ENCODE measurements at places on chromosomes 12 and 14. TPM values are rescaled to one million over a fixed set of nuclear protein-coding genes. Genes with fewer than 3 reads are reported as not detected.

PZP gene
- not detected for total RNA-seq

- DNase-seq: no peak
These were observed 2.9 kb downstream of the RILPL2 start for GRCh38 chr12:123433615-123434014.

GRCh38 chr12:14454098-14454907, 88.8 kb downstream of the ATF7IP start:
- peak; percentile 32 for DNase-seq

DNA sequence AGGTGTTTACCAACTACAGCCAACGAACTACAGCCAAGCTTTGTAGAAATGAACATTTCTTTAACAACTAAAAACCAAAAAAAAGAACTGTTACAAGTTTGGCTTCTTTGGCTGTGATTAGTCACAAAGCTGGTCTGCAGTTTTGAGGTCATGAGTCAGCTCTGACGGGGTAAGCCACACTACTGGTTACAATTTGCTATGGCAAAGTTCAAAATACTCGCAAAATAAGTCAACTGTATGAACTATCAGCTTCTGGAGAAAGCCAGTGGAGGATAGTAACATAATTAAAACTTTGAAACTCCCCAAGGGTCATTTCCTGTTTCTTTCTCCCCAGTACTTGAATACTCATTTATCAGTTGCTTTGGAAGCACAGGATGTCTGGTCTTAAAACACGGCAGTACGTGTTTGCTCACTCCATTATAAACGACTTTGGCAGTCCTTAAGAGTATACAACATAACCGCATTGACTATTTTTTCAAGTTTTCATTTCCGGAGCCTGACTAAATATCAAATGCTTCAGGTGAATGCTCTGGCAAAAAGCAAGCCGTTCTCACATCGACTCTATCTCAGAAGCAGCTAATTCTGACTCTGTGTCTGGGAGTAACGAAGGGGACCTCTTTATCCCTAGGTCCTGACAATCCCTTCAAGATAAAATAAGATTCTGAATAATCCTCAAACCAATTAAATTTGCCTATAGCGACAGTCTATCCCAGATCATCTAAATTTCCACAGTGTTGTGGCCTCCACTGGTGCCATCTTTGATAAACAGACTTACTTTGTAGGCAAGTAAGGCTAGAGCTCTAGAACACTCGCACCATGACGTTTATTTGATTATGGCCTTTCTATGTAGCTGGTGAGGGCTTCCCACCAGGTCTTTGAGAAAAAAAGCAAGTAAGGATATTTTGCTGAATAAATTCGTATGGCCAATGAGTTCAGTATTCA, 10.6 kb downstream of the PHLDA1 start:
- peak; percentile 97 for DNase-seq

VCPKMT gene
- total RNA-seq: 8.3 TPM

DNA sequence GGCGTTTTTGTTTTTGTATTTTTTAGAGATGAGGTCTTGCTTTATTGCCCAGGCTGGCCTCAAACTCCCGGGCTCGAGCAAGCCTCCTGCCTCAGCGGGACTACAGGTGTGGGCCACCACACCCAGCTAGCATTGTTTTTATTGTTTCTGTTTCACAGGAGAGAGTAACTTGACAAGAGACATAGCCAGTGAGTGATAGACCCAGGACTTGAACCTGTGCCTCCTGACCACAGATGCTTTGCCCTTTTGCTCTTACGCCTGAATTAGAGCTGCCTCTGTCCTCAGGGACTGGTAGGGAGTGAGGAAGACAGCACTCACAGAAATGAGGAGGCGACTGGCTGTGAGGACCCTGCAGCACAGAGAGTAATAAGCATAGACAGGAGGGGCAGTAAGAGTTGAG, 2.3 kb downstream of the EVL start:
- no peak for DNase-seq

NDUFA12 gene
- total RNA-seq: 163 TPM

STAC3 gene
- 0.59 TPM for total RNA-seq

- peak; percentile 36 for DNase-seq
These were observed 934.9 kb downstream of the LRFN5 start for GRCh38 chr14:42541535-42542001.

- DNase-seq: no peak
These were observed 83.0 kb downstream of the HEATR5A start for GRCh38 chr14:31337331-31337730.

- DNase-seq: no peak
These were observed 264.7 kb downstream of the RAD51B start for GRCh38 chr14:68084256-68084655.

TTC8 gene
- 20.3 TPM for total RNA-seq

WIF1 gene
- total RNA-seq: not detected

DNA sequence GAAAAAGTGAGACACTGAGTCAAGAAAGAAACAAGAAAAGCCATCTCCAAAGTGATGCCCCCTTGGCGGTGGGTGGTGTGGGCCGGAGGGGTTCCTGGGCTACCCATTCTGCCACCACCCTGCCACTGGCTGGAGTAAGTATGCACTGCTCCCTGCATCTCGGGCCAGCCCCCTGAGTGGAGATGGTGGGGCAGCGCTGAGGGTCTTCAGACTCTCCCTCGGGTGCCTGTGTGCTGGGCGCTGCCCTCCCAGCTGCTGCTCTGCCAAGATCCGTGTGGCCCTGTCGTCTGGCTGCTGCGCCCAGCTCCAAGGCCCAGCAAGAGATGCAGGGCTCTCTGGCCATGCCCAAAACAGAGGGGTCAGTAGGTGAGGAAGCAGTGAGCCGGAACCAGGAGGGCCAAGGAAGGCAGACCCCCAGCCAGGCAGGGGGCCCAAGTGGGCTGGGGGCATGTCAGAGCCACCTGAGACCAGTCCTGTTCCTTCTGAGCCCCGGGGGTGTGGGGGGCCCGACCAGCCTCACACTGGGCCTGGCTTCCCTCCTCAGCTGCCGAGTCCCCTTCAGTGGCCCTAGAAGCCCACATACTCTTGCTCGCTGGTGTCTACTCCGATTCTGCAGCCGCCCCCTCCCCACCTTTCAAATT, 5.2 kb downstream of the GPR132 start:
- DNase-seq: no peak

GRCh38 chr12:102167821-102168604, 29.6 kb downstream of the PMCH start:
- no peak for DNase-seq

DNA sequence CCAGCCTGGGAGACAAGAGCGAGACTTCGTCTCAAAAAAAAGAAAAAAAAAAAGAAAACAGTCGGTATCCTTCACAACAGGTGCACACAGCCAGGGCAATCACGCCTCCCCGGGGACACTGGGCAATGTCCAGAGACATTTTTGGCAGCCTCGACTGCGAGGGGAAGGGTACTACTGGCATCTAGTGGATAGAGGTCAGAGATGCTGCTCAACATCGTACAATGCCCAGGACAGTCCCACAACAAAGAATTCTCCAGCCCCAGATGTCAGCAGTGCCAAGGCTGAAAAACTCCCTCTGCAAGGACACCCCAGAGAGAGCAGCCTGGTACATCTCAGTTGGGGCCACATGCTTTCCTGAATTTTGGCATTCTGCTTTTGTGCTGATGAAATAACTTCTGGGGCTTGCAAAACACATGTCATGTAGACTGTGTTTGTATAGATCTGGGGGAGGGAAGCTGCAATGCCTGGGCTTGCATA, 21.5 kb downstream of the ALDH2 start:
- no peak for DNase-seq
